Frontal cortex (tissue), 4 donors: ENCODE measurements at places on chromosomes 3 and 15. TPM values are rescaled to one million over a fixed set of nuclear protein-coding genes. Genes with fewer than 3 reads are reported as not detected.

GRCh38 chr3:99686469-99686868 lies 48.1 kb downstream of the COL8A1 start:
- no peak for DNase-seq

GRCh38 chr15:31733424-31733823 lies 296.9 kb upstream of the CHRNA7 start:
- no peak for DNase-seq

DNA sequence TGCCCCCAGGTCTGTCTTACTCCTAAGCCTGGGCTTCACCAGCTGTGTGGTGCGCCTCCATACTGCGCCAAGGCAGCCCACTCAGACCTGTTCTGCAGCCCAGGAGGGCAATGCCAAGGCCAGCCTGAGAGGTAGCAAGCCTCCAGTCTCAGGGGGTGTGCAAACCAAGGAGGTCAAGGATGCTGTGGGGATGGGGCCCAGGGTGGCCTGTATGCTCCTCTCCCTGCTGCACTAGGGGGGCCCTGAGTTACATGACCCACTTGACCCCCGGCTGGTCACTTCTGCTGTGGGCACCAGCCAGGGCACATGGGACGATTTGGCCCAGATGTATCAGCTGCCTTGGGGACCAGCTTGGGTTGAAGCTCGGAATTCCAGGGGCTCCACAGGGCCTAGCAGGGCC lies 70.0 kb upstream of the SLC6A6 start:
- no peak for DNase-seq

DNA sequence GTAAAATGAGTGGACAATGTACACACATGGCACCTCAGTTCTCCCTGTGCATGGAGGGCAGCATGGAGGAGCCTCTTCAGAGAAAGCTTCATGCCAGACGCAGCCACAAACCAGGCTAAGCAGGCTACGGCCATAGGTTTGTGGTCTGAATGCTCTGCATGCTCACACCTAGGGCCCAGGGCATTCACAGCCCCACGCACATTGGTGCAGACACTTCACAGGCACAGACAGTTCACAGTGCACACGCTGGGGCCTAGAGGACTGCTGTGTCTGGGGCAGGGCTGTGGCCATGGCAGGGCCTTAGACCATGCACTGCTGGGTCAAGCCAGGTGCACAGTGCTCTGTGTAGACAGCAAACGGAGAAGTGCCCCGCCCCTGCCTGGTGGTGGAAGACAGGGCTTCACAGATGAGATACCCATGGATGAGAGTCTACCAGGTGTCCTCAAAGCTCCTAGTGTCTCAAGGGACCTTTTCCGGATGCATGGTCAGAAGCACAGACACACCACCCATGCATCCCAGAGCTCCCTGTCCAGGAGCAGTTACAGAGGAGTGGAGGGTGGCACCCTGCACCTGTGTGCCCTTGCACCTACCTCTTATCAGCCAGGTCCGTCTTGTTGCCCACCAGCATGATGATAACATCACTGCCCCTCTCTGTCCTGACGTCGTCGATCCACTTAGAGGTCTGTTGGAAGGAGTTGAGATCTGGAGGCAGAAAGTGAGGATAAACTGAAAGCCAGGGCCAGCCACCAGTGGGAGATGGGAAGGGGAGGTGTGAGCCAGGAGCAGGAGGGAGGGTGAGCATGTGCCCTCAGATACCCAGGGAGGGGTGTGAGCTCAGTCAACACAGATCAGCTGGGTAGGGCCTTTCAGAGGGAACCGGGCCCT lies 33.5 kb downstream of the SRPRB start:
- no peak for DNase-seq

GRCh38 chr15:93803421-93804152 lies 427.8 kb upstream of the MCTP2 start:
- no peak for DNase-seq

Gene CNTN4
- total RNA-seq: 134 TPM
